GOT3 (cell line): ENCODE measurements at places on chromosomes 4 and X.

- no peak for DNase-seq
These were observed 119.1 kb upstream of the H2AZ1 start for GRCh38 chr4:100069207-100069606.

GRCh38 chr4:40562208-40562607 lies 67.5 kb downstream of the RBM47 start:
- no peak for DNase-seq

DNA sequence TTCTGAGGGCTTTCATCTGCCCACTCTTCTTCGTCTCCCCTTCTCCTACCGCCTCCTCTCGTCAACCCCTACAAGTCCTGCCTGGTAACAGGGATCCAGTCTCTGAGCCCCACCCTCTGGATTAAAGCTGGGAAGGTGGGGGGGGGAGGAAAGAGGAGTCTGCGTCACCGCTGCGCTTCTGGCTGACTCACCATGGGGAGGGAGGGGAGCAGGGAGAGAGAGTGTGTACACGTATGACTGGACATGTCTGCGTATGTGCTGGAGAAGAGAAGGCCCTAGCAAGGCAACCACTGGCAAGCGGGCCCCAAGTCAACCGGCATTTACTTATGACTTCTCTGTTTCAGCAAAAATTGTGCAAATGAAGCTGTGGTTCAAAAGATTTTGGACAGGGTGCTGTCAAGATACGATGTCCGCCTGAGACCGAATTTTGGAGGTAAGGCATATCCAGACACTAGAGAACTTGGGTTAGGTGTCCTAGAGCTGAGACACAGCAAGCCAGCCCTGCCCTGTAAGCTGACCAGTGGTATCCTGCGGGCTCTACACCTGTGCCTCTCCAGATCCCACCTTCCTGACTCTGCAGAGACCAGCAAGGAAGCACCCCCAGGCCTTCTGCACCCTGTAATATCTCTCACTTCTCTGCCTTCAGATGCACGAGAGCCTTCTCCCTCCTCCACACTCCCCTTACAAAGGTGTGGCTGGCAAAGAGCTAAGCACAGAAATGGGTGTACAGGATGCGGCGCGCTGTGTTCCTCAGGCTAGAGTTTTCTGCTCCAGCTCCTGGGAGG lies 2.5 kb downstream of the GABRQ start:
- DNase-seq = no peak

DNA sequence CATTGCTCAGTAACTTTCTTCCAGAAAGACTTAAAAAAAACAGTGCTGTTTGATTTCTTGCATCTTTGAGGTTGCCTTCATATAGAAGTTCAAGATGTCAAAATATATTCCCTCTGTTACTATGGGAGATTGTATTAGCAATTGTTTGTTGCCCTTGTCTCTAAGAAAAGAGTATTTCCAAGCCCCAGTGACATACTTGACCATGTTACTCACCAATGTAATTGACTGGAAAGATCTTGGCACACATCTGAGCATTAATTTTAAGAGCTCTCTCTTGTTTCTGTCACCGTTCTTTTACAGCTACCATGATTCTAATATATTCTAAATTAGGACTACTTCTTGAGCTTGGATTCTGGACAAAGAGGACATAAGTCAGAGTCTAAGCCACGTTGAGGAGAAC lies 902.7 kb upstream of the EPHA5 start:
- DNase-seq = no peak

GRCh38 chrX:11196476-11196875 lies 85.3 kb downstream of the HCCS start:
- DNase-seq = no peak

GRCh38 chr4:88843067-88843685 lies 145.5 kb upstream of the NAP1L5 start:
- no peak for DNase-seq

DNA sequence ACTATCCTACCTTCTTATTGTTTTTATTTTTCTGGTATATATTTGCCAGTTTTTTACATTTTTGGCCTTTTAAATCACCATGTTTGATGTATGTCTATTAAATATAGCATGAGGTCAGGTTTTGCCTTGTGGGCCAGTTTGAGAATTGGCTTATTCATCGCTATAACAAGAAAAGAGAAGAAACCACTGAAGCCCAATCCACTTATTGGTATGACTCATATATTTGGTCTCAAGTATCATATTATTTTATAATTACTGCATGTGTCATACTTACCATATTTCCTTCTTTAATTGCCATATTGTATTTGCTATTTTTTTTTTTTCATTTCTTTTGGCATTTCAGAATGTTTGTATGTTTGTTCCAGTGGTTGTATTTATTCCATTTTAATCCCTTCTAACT lies 99.3 kb downstream of the IRF2 start:
- DNase-seq = no peak

GRCh38 chr4:23805450-23805851 lies 84.4 kb downstream of the PPARGC1A start:
- no peak for DNase-seq

- no peak for DNase-seq
These were observed 130.5 kb downstream of the TENT5D start for GRCh38 chrX:80550722-80551121.

DNA sequence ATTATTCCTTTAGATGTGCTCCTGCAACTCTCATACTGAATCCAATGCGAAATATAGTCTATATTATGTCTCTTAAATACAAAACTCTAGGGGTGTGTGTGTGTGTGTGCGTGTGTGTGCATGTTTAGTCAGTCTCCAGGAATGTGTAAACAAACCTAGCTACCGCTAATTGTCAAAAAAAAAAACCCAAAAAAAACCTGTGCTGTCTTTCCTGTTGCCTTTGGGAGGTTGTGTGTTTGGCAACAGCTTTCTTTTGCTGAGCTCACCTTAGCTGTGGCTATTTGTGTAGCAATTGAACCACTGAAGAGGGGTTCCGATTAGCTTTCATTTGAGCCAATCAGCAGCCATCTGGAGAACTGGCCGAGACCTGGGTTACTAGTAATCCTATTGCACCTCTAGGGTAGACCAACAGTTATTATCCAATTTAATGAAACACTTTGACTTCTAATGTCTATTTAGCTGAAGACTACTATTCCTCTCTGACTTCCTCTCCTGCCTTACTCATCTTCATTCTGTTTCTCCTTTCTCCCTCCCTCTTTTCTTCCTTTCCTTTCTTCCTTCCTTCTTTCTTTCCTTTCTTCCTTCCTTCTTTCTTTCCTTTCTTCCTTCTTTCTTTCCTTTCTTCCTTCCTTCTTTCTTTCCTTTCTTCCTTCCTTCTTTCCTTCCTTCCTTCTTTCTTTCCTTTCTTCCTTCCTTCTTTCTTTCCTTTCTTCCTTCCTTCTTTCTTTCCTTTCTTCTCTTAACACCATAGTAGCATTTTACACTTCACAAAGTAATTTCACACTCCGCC lies 471.1 kb downstream of the GBA3 start:
- no peak for DNase-seq

GRCh38 chr4:125091-125771 lies 930 bp downstream of the ZNF718 start:
- DNase-seq = no peak

DNA sequence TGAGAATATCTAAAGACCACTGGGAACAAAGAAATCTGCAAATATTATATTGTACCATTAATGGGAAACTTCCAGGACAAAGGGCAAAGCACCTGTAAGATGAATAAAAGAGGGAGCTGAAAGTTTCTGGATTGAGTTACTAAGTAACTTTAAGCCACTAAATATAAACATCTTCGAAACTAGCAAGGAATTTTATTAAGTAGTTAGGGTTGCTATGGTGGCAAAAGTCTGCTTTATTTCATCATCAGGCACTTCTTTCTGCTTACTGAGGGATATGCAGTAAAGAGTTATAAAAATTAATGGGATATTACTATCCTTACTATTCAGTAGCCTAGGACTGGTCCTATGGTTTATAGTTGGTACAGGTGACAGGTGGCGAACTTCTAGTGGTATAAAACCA lies 33.0 kb downstream of the SMARCA1 start:
- no peak for DNase-seq

- no peak for DNase-seq
These were observed 35.5 kb upstream of the UGT2B7 start for GRCh38 chr4:69060651-69061308.

- no peak for DNase-seq
These were observed 4.2 kb downstream of the TCEAL6 start for GRCh38 chrX:102138064-102138463.

- DNase-seq = no peak
These were observed 530.8 kb upstream of the DIPK2B start for GRCh38 chrX:45731448-45731847.

DNA sequence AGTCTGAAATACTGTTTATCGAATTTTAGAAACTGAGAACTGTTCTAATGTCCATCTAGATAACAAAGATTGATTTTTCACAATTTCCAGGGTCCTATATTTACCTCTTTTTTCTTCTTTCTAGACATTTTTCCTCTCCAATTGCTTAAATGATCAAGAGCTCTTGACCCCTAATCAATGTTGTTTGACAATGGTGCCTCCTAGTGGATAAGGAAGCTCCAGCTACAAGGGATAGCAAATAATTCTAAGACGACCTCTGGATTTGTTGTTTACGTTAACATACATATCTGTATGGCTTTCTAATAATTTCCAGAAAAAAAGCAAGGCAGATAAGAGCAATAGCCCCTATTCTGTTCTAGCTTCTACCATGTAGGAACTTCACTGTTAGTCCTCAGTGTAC lies 35.8 kb downstream of the GPR82 start:
- no peak for DNase-seq

- DNase-seq = no peak
These were observed 122.0 kb upstream of the RLIM start for GRCh38 chrX:74736450-74736849.

DNA sequence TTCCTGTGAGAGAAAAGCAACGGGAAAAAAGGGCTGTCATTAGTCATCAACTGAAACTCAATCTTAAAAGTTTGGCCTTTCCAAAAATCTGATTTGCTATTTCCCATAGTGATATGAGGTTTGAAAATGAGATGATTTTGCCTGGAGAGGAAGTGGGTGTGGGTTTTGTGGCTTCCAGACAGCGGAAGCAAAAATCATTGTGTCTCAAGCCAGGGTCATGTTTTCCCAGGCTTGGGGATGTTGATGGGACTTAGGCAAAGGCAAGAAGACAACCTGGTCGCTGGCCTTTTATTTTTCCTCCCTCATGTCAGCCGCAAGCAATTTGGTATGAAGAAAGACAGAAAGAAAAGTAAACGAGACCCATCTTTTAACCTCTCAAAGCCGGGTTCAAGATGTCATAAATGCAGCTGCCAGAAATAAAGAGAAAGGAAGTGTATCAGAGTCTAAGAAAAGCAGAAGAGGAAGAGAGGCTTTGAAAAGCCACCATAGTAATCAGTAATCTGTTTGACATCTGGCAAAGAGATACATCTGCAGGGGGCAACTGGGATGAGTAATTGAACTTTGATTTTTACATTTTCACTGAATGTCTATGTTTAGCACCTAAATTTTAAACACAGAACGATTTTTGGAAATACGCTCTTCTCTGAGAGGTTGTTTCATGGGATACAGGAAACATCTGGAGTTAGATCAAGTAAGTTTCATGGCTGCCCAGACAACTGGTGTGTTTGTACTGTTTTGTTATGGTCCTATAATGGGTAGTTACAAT lies 521.6 kb upstream of the SLIT2 start:
- no peak for DNase-seq

- no peak for DNase-seq
These were observed 93.0 kb downstream of the ZXDA start for GRCh38 chrX:57817302-57817701.

- DNase-seq = no peak
These were observed 372.3 kb upstream of the SPOCK3 start for GRCh38 chr4:167606551-167606950.

- DNase-seq = no peak
These were observed 212.8 kb upstream of the GYPA start for GRCh38 chr4:144353292-144353691.

DNA sequence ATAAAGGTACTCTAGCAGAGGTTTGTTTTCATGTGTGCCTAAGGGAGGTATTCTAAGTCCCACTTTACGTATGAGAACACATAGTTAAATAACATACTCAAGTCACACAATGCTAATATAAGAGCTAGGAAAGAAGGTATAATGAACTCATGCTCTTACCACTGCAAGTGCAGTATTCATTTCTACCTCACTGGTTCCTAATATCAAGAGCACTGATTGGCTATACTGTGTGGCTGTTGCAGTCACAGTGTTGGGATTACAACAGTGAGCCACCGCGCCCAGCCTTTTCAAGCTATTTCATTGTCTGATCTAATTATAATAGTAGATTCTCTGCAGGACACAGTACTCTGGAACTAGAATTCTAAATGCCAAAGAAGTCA lies 84.0 kb downstream of the PDS5A start:
- no peak for DNase-seq

- no peak for DNase-seq
These were observed 49.5 kb downstream of the CLNK start for GRCh38 chr4:10635091-10635490.

DNA sequence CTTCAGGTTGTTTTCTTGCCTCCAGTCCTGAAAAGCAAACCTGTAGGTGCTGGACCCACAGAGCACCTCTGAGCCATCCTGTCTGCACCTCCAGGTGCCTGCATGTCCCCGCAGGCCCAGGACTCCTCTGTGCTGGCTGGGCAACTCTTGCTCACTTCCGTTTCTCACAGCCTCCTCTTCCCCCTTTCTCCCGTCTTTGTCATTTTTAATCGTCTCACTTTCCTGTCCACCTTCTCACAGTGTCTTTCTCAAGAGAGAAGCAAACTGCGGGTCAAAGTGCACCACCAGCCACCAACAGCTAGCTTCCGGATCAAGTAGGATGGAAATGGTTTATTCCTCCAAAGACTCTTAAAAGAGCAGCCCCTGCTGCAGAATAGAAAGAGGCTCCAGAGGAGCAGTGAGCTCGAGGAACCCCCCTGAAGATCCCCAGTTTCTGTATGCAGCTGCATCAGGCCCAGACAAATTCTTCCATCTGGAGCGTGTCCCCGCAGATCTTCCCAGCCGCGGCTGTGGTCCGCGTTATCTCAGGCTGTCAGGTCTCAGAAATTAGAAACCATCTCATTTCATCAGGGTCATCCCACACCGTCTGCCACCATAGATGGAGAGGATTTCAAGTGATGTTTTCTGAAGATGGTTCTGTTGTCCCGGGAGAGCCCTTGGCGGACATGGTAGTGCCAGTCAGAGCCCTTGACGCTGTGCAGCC lies 87.7 kb downstream of the FHDC1 start:
- DNase-seq = no peak

- no peak for DNase-seq
These were observed 151.6 kb downstream of the EMCN start for GRCh38 chr4:100366213-100366612.

GRCh38 chrX:65017451-65017850 lies 41.2 kb upstream of the ZC4H2 start:
- DNase-seq = no peak

DNA sequence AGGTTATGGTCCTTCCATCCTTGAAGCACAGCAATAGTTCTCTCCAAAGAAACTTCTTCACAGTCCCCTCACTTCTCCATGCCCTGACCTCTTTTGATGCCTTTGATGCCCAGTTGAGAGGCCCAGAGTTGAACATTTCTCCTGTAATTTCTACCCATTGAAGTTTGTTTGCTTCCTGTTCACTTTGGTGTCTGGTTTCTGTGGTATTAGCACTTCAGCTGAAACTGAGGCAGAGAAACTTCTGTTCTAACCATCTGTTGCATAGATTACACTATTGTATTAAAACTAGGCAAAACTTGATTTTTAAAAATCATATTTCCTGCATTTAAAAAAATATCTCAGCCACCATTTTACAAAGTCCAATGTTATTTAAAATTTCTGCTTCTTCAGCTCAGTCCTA lies 89.8 kb upstream of the ADGRG2 start:
- no peak for DNase-seq

GRCh38 chr4:132540797-132541196 lies 608.3 kb upstream of the PCDH10 start:
- DNase-seq = no peak

- DNase-seq = no peak
These were observed 33.2 kb upstream of the CLDN24 start for GRCh38 chr4:183355405-183355804.
